SW480 (cell line): ENCODE measurements at places on chromosomes 7 and 10.

- DNase-seq = peak; percentile 36
These were observed 166.3 kb downstream of the NEURL1 start for GRCh38 chr10:103659674-103660363.

- DNase-seq = no peak
These were observed 2.9 kb downstream of the PKD2L1 start for GRCh38 chr10:100327007-100327717.

GRCh38 chr10:34075254-34075926, 739.7 kb downstream of the PARD3 start:
- no peak for DNase-seq

GRCh38 chr10:122362031-122362592, 12.4 kb upstream of the PLEKHA1 start:
- no peak for DNase-seq

DNA sequence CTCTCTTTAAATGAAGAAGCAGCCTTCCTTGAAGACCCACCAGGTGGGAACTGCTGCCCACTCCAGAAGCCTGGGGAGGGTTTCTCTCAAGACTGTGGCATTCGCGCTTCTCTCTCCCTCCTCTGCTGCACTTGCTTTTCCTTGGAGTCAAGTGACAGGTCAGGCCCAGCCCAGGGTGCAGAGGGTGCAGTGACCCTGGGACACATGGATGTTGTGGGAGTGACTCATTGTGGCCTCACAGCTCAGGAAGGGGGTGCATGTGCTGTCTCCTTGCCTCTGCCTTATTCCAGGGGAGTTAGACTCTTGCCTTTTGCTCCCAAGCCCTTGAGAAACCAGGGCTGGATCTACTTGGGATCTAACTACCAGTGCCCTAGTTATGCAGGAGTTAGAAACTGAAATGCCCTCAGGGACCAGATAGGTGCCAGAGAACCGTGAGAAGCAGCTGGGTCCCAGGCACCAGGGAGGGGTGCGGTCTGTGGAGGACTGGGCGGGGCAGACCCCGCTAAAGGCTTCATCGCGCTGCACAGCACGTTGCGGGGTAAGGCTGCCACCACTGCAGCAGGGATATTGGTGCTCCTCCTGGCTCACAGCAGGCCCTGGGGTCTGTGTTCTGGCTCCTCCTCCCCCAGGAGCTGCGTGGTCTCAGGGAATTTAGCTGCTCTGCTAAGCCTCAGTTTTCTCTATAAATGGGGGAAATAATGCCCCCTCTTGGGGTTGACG, 11.4 kb downstream of the FAM241B start:
- DNase-seq = peak; percentile 50

DNA sequence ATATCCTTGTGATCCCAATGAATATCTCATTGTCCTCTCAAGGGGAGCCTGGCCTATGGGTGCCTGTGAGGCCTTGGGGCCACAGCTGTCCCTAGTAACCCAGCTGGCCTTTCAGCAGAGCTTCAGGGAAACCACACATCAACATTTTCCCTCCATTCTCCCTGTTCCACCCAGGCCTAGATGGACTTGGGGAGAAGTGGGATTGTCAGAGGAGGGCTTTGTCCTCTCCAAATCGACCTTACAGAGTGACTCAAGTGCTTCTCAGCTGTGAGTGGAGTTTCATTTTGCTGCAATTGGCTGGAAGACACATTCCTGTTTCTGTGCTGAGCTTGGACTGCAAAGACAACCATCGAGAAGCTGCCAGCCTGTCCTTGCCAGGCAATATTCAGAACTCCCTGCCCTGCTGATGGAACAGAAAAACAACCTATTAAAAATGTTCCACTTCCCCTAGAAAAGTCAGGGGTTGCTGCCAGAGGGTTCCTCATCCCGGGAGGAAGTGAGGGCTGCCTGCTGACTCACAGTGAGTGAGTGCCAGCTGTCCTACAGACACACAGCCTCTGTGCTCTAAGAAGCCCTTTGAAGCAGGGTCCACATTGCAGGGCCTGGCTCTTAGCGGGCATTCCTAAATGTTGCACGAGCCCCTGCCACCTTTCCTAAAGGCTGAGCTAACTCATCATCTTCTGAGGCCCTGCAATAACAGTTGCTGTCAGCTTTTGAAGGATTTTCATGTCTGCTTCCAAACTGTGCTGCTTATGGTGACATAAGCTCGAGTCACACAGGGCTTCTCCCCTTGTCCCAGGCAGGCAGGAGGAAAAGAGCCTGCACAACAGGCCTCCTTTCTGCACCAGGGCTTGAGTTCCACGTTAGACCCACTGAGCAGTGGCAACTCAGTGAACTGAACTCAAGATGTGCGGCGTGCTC, 20.5 kb downstream of the STRA8 start:
- DNase-seq = peak; percentile 58

GRCh38 chr10:44512431-44513022, 127.6 kb upstream of the CXCL12 start:
- DNase-seq = no peak

- no peak for DNase-seq
These were observed 14.9 kb downstream of the MACROH2A2 start for GRCh38 chr10:70067586-70067985.

DNA sequence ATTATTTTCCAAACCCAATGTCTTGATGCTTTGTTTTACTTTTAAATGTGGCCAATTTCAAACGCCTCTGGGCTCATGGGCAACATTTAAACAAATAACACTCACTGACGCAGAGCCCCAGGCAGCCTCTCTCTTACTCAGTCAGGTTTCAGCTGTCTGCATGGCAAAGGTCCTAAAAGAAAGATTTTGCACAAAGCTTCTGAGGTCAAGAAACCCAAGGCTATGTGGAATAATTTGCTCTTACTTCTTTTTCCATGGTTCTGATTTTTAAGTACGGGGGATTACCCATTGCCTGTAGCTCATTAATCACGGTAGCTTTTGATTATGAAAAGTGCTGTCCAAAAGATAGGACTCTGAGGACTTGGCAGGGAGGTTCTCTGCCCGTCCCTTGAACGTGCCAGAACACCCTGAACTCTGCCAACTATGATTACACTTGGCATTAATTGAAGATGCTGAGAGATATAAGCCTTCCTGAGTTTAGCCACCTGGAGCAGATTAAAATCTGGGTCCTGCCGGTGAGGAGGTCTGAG, 14.1 kb upstream of the MSRB2 start:
- no peak for DNase-seq

- no peak for DNase-seq
These were observed 4.0 kb downstream of the HDAC9 start for GRCh38 chr7:18499407-18500177.

- no peak for DNase-seq
These were observed 111.1 kb upstream of the SH2B2 start for GRCh38 chr7:102175423-102176170.

- no peak for DNase-seq
These were observed 99.9 kb downstream of the CNOT4 start for GRCh38 chr7:135409845-135410542.

- no peak for DNase-seq
These were observed 86.0 kb upstream of the DIP2C start for GRCh38 chr10:775245-776075.

GRCh38 chr10:71396711-71397295, at the start of gene CDH23:
CDH23 (plus strand) TSS chr10:71396920; CDS start chr10:71439832, 42,912 bp downstream.
- DNase-seq = peak; percentile 36

DNA sequence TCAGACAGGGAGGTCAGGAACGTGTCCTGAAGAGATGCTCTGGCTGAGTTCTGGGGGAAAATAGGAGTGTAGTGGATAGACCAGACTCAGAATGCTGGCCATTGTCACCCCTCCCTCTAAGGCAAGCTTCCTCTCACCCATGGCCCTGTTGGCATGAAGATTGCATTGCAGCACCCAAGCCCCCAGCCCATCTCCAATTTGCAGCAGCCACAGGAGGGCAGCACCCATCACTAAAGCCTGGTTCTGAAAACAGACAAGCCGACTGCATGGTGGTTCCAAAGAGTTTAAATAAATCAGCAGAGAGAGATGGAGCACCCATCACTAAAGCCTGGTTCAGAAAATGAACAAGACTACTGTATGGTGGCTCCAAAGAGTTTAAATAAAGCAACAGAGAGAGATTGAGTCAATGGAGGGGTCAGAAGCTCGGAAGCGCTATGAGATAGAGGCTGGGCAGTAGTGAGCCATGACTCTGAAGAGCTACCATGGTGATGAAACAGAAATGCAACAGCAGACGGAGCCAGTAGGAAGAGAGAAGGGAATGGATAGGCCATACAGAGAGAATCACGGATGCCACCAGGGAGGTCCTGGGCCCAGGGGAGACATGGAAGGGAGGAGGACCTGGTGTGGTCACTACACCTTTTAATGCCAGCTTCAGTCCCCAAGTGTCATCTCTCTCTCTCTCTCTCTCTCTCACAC, 237.9 kb upstream of the MYO3A start:
- no peak for DNase-seq

DNA sequence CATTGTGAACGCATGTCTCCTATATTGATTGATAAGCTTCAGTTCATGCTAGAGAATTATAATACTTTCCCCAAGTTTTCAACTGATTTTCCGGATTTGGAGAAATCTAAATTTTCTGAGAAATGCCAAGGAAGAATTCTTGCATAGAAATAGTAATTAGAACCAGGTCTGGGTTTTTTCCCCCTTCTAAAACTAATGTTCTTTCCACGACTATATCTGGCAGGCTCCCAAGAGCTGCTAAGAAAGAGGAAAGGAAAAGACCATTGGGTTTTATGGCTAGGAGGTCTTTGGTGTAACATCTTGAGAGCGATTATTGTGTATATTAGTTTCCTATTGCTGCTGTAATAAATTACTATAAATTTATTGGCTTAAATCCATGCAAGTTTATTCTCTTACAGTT, 71.8 kb upstream of the CACNB2 start:
- DNase-seq = no peak

DNA sequence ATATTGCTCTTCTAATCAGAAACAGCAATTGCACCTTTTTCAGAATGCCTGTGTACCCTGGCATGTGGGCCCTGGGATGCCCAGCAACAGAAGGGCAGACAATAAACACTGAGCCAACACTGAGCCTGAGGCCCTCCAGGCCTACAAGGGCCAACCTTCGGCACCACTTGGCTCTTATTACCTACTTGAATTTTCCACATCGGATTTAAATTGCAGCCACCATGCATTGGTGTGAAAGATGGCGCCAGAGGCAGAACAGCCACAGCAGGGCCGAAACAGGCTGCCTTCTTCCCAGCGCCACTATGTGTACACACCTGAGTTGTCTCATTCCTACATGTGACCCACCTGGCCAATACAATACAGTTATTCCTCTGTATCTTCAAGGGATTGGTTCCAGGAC, 51.4 kb upstream of the EZH2 start:
- DNase-seq = no peak

DNA sequence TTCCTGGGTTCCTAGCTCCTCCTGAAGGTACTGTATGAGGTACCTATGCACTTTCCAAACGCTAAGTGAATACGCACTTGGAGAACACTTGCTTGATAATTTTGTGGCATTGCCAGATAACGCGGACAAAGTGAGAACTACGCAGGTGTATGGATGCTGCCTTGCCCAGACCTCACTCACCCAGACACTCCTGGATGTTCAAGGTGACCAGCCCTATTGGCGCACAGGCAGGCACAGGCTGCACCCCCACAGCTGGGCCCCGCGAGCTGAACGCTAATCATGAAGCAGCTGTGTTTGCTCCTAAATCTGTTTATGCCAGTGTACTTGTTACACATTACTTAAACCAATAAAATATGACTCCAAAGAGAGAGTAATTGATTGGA, 27.3 kb downstream of the DIP2C start:
- no peak for DNase-seq

- DNase-seq = no peak
These were observed 59.1 kb upstream of the SMNDC1 start for GRCh38 chr10:110363572-110364411.

- no peak for DNase-seq
These were observed 113.6 kb downstream of the GRK5 start for GRCh38 chr10:119320981-119321380.

DNA sequence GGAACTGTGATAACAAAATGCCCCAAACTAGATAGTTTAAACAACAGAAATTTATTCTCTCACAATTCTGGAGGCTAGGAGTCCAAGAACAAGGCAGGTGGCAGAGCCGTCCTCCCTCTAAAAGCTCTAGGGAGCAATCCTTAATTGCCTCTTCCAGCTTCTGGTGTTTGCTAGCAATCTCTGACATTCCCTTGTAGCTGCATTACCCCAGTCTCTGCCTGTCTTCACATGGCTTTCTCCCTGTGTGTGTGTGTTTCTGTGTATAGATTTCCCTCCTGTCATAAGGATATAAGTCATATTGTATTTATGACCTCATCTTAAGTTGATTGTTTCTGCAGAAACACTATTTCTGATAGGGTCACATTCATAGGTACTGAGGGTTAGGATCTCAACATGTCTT, 177.5 kb downstream of the WNT2 start:
- no peak for DNase-seq

GRCh38 chr7:68205826-68206225, 1209.2 kb downstream of the TYW1 start:
- DNase-seq = no peak

DNA sequence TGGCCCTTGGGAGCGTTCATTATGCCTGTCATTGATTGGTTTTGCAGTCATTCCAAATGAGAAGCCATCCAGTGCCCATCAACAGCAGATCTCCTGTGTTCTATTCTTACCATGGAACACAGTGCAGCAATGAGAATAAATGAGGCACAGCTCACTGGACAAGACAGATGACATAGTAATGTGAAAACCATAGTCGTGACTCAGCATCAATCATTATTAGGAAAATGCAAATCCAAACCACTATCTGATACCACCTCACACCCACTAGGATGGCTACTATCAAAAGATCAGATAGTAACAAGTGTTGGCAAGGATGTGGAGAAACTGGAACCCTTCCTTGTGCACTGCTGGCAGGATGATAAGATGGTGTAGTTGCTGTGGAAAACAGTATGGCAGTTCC, 144.7 kb downstream of the ARHGAP22 start:
- DNase-seq = no peak

- no peak for DNase-seq
These were observed 220.5 kb upstream of the HGF start for GRCh38 chr7:81990395-81990794.

DNA sequence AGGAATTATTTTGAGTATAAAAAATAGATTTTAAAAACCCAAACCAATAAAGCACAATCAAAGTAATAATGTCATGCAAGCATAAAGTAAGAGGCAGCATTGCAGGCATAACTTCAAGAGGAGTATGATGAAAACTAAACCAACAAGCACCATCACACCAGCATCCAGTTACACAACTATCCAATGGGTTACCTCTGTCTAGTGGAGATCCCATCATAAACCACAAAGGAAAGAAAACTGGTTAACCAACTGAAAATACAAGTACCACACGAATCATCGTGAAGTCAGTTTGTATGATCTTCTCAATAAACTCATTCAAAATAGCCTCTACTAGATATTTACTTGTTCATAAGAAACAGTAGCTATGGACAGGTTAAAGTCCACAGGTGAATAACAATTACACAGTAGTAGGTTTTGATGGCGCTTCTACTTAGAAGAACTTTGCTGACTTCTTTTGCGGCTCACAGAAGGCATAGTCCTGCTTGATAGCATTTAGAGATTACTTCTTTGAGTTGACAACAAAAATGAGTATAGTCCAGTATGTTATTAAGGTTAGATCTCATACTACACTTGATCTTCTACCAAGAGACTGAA, 116.6 kb downstream of the MICU1 start:
- DNase-seq = no peak
